ENCODE measurements at places on chromosomes 3 and 15.

GRCh38 chr3:179355996-179356395 is 8.5 kb downstream of the MFN1 start:
- no peak for DNase-seq

- DNase-seq: no peak
Measured at GRCh38 chr3:192249516-192249915, 477.8 kb downstream of the FGF12 start.

DNA sequence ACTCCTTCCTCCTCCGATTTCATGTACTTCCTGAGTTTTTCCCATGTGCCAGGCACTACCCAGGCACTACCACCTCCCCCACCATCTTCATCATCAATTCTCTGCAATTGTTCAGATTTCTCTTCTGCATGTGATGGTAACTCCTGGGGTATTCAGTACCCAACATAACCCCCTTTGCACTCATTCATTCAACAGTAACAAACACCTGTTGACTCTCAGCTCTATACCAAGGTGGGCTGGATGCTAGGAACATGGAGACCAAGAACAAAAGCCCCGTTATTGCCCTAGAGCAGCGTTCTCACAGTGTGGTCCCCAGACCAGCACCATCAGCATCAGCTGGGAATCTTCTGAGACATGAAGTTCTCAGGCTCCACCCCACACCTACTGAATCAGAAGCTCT is 113.0 kb upstream of the CHD2 start:
- no peak for DNase-seq

- DNase-seq: no peak
Measured at GRCh38 chr3:4740397-4741105, 238.7 kb upstream of the BHLHE40 start.

GRCh38 chr15:42031198-42031915 is 10.5 kb upstream of the PLA2G4E start:
- DNase-seq: no peak

GRCh38 chr3:53091011-53091410 is 39.2 kb downstream of the RFT1 start:
- DNase-seq: no peak

DNA sequence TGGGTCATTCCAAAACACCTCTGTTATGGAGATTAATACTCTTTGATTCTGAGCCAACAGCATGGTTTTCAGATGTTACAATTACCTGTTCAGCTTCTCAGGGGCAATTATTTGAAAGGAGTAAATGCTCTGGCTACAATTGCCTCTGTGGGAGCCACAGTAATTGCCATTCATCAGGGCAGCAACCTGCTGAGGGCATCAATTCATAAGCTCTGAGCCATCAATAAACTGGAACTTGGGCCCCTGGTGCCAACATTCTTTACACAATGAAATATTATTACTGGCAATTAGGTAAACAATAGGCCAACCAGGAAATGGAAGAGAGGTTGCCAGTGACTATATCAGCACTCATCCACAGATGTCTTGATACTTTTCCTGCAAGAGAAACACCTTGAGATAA is 660.8 kb downstream of the MECOM start:
- no peak for DNase-seq

- no peak for DNase-seq
Measured at GRCh38 chr15:72196409-72197040, 1.1 kb downstream of the GRAMD2A start.

DNA sequence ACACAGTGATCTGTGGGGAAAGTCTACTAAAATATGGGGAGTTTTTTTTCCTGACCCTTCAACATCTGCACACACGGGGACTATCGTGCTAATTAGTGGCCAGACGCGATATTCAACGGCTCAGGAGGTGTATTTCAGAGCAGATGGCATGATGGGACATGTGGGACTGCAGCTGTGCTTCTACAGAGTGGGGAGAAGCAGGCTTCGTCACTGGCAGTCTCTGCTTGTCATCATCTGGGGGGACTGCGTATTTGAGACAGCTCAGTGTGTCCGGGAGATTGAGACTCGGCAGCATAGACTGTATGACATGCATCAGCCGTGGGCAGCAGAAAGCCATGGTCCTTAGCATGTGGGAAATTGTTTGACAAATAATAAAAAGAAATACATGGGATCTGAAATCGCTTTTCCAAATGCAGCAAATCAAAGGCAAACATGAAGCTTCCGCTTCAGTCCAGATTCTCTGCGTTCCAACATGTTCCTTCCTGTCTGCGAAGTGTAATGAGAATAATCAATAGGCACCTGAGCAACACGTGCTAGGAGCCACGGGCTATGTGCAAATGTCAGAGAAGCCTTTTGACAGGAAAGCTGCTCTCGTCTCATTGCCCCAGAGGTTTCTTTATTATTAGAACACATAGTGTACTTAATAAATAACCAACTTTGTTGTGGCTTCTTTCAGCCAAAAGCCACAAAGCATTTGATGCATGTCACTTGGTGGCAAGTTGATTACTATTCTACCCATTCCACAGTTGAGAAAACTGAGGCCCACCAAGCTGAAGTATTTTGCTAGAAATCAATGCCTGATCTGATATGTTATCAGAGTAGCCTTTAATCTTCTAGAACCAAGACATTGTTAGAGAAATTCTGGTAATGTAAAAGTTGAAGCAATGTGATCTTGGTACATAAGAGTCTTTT is 276.3 kb downstream of the RYR3 start:
- DNase-seq: no peak

DNA sequence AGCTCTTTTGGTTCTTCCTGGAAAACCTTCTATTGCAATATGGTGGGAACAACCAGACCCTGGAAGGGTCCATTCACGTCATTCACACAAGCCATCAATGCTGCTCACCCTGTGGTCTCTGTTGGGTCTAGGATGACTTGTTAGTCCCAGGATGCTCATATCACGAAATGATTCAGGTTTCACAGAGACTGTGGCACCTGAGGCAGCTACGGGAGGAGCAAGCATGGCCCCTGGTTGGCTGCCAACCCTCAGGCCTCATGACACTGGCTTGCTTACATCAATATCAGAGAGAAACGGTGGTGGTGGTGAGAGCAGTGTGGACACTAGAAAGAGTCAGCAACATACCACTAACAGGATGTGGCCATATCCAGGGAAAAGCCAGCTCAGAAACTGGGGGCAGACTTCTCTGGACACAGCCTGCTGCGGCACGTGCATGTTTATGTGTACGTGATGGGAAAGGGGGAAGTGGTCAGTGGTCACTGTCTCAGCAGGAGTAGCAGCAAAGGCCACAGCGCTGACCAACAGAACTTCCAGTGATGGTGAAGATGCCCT is 208.9 kb upstream of the ST8SIA2 start:
- no peak for DNase-seq

GRCh38 chr3:118945834-118946233 is 88.8 kb downstream of the IGSF11 start:
- DNase-seq: no peak

DNA sequence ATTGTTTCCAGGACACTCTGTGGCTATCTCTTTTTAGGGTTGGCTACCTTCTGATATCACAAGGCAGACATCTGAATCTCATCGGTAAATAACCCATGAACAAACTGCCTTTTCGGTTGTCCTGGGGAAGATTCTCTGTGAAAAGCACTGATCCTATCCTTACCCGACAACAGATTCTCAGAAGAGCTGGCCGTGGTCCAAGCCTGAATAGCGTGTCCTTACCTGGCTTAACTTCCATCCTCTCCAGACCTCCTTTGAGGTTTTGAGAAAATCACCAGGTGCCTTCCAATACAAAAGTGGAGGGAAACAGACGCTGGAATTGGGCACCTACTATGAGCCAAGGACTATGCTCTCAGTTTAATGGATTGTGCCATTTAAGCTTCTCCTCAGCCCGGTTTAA is 87.4 kb upstream of the ARHGEF3 start:
- no peak for DNase-seq

DNA sequence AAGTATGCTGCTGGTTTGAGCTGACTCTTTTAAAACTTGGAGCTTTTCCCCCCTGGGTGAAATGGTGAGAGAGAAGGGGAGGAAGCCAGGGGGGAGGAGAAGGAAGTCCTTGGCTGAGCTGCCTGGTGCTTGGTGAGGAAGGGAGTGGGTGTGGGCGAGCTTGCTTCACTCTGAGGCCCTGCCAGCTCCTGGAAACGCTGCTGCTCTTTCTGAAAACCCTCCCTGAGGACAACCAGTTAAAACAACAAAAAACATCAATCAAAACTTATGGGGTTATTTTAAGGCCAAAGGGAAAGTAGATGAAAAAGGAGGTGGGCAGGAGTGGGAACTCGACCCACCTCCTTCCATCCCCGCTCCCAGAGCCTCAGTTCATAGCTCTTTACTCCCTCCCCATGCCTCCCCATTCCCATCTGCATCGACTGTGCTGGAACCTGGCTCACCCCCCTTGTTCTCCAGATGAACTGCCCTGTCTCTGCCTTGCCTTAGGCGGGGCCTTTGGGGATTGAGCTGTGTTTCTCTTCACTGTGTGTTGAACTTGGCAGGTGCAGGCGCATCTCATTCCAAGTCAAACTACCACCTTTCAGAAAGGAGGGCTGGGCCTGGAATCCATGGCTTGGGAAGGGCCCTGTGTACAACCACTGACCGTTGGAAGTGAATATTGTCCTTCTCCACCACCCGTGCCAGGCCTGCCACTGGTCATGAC is 166.1 kb downstream of the ZNF621 start:
- DNase-seq: no peak

- DNase-seq: no peak
Measured at GRCh38 chr3:5994651-5995050, 807.1 kb downstream of the EDEM1 start.

GRCh38 chr15:77411619-77411976 is 8.3 kb downstream of the PEAK1 start:
- no peak for DNase-seq

- no peak for DNase-seq
Measured at GRCh38 chr3:64109438-64109837, 86.1 kb upstream of the PSMD6 start.

- DNase-seq: no peak
Measured at GRCh38 chr3:35969406-35969805, 330.1 kb downstream of the ARPP21 start.

GRCh38 chr15:74830868-74831267 is 4.4 kb downstream of the CPLX3 start:
- DNase-seq: no peak

DNA sequence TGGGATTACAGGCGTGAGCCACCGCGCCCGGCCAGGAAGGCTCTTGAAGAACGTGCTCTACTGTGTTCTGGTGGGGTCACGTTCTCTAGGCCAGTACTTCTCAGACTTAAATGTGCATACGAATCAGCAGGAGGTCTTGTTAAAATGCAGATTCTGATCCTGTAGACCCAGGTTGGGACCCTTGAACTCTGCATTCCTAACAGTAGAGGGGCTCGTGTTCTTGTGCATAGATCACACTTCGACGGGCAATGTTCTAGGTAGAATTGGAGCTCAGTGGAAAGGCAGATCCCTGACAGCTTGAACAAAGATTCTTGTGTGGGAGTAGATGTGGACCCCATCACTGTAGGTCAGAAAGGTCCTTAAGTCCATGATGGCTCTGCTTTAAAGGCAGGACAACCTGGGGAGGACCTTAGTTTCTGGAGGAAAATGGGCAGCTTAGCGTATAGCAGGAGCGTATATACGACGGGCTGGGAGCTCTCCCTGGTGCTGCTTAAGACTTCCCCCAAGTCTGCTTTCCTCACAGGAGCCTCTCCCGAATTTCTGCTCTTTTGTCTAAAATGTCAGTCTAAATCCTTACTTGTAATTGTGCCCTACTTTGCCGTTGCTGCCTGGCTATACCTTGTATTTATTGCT is 16.9 kb upstream of the FAM81A start:
- no peak for DNase-seq
